Smooth muscle cell of trachea (primary cell): ENCODE measurements at places on chromosomes 6 and 20. TPM values are rescaled to one million over a fixed set of nuclear protein-coding genes. Genes with fewer than 3 reads are reported as not detected.

The ZBTB46 gene
- total RNA-seq: 9.9 and 17.5 TPM in 2 replicates

The TFEB gene
- 2.6 and 7.8 TPM in 2 replicates for total RNA-seq

The IFT52 gene
- total RNA-seq: 42.8 and 49.1 TPM in 2 replicates

The HTR1B gene
- total RNA-seq: 0.15 and 0.17 TPM in 2 replicates

The IP6K3 gene
- total RNA-seq: 0.50 TPM in 1 of 2 replicates, not detected in the other

The VEGFA gene
- total RNA-seq: 49.3 and 183 TPM in 2 replicates

The SEL1L2 gene
- total RNA-seq: not detected in 2 replicates

The OGFRL1 gene
- 19.4 and 25.6 TPM in 2 replicates for total RNA-seq

The UBE2C gene
- total RNA-seq: 3.0 and 27.8 TPM in 2 replicates

The OR2H2 gene
- total RNA-seq: not detected in 2 replicates

The SIRPB1 gene
- 0.29 and 1.2 TPM in 2 replicates for total RNA-seq

The BPIFB1 gene
- total RNA-seq: not detected in 2 replicates

The HRH3 gene
- not detected in 2 replicates for total RNA-seq

The UNC5CL gene
- under 0.01 and 0.15 TPM in 2 replicates for total RNA-seq

The SLC22A16 gene
- total RNA-seq: 0.15 TPM in 1 of 2 replicates, not detected in the other

The STXBP5 gene
- total RNA-seq: 60.2 and 60.7 TPM in 2 replicates

The F13A1 gene
- not detected in 2 replicates for total RNA-seq

The SYNGAP1 gene
- total RNA-seq: 8.0 and 10.8 TPM in 2 replicates

The DTNBP1 gene
- 7.6 and 10.8 TPM in 2 replicates for total RNA-seq

The CFAP61 gene
- 0.17 TPM in 1 of 2 replicates, not detected in the other for total RNA-seq

The NMBR gene
- total RNA-seq: not detected in 2 replicates

The SLCO4A1 gene
- 0.66 and 1.3 TPM in 2 replicates for total RNA-seq

The ANGPT4 gene
- not detected in 2 replicates for total RNA-seq

The NSFL1C gene
- total RNA-seq: 19.8 and 35.3 TPM in 2 replicates

The LINC00237 gene
- total RNA-seq: not detected in 2 replicates

The NCOA7 gene
- total RNA-seq: 36.4 and 39.9 TPM in 2 replicates
